Kidney (tissue), 22 donors: ENCODE measurements at places on chromosomes 12 and 14.

DNA sequence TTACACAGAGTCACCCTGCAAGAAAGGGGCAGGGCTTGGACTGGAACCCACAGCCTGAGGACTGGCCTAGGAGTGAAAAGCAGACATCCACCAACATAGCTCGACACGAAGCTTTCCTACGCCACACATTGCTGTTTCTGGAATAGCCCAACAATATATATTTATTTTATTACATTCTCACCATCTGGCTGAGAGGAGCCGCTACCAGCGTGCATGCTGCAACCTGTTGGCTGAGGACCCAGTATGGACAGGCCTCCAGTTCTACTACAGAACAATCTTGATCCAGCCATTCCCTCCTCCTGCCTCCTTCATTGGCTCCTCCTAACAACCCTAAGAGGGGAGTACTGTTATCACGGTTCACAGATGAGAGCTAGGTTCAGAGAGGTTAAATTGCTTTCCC, 35.6 kb upstream of the TBX5 start:
- H3K36me3 ChIP-seq: no peaks in the 10 kb centered on the region
- peaks cover 75% of the 10 kb centered on the region for H3K27me3 ChIP-seq
- no peak overlapping the region for H3K27ac ChIP-seq
- no peak overlapping the region for H3K4me3 ChIP-seq
- no peaks in the 10 kb centered on the region for H3K4me1 ChIP-seq

DNA sequence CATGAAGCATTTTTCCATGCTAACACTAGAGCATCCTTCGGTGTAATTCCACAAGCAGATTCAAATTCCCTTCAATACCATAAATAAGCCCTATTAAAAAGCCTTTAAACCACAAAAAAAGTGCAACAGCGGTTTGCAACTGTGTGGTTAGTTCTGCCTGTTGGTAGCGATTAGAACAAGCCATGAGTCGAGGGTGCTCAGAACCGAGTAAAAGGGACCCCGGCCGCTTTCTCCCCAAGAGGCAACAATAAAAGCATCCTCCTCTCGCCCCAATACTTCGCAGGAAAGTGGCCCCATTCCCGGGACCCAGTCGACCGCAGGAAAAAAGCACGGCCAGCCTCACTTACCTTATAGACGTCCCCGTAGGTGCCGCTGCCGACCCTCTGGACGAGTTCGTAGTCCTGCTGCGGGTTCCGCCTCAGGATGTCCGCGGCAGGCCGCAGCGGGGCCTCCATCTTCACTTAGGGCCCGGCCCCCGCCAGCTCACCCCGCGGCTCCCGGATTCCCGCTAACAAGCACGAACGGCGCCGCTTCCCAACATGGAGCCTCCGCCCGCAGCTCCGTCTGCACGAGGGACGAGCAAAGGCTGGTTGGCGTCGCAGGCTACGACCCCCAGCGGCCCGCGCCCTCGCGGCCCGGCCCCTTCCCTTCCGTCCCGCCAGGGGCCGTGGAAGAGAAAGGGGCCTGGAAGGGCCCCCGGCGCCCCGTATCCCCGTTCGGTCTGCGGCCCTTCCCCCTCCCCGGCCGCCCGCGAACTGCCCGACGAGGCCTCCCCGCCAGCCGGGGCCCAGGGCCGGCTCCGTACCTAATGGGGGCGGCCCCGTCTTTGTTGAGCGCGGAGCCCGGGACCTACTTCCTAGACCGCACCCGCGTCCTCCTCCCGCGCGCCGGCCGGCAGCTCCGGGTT, 521 bp downstream of the MAP4K5 start:
- H3K4me1 ChIP-seq: peaks cover 2% of the 10 kb centered on the region
- peak overlapping the region; percentile 88 for H3K27ac ChIP-seq
- no peaks in the 10 kb centered on the region for H3K36me3 ChIP-seq
- peak; percentile 87 for DNase-seq
- no peaks in the 10 kb centered on the region for H3K27me3 ChIP-seq

DNA sequence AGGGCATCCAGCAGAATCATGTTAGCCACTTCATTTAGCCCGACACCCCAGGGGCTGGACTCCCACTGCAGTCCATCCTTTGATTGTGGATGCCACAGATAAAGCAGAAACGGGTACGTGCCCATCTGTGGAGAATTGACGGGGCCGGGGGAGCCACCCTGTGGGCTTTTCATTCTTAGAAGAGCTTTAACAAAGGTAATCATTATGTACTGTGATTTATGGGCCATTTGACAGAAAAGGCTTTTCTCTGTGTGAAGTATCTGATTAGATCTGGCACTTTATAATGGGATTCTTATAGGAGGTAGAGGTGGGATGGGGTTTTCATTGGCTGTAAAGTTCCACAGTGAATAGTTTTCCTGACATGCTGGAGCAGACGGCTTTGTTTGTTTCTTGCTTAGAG, 40.4 kb downstream of the AACS start:
- DNase-seq: no peak
- H3K4me1 ChIP-seq: no peaks in the 10 kb centered on the region
- no peak overlapping the region for H3K27ac ChIP-seq
- H3K36me3 ChIP-seq: peaks cover 7% of the 10 kb centered on the region
- no peak overlapping the region for H3K4me3 ChIP-seq

DNA sequence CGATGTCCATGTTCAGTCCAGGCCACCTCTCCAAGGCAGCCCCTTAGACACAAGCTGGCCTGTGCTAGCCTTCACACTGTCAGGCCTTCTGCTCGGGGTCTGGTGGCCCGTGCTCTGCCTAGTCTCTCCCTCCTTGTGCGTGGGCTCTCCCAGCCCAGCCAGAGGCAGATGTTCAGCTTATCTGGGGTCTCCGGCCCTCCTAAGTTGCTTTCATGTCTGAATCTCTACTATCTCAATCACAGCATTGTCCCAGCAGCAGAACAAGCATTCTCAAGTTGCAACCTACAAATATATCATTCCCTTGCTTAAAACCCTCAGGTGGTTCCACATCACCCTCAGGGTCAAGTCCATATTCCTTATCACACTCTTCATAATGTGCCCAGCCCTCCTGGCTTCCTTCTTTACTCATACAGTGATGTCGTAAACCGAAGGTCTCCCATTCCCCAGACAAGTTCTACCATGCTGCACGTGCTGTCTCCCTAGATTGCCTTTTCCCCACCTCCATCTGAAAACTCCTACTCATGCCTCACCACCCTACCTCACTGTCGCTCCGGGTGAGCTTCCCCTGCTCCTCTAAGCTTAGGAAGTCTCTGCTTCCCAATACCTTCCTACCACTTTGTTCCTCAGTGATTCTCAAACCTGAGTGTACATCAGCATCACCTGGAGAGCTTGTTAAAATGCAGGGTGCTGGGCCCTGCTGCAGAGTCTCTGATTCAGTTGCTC, 1.5 kb downstream of the KRT73 start:
- H3K4me3 ChIP-seq: no peak overlapping the region
- H3K36me3 ChIP-seq: no peaks in the 10 kb centered on the region
- no peak overlapping the region for H3K27ac ChIP-seq
- peak; percentile 0 for DNase-seq
- no peaks in the 10 kb centered on the region for H3K27me3 ChIP-seq
- no peaks in the 10 kb centered on the region for H3K4me1 ChIP-seq

GRCh38 chr12:22657538-22657937, 32.6 kb downstream of the ETNK1 start:
- no peak for DNase-seq
- no peak overlapping the region for H3K4me3 ChIP-seq
- H3K4me1 ChIP-seq: no peaks in the 10 kb centered on the region
- H3K27ac ChIP-seq: no peak overlapping the region
- H3K27me3 ChIP-seq: no peaks in the 10 kb centered on the region
- H3K36me3 ChIP-seq: peaks cover 2% of the 10 kb centered on the region
